ENCODE measurements at places on chromosomes 1 and 21.
A peak's percentile ranks its signal among the peaks of the same experiment; 100 is the strongest.

DNA sequence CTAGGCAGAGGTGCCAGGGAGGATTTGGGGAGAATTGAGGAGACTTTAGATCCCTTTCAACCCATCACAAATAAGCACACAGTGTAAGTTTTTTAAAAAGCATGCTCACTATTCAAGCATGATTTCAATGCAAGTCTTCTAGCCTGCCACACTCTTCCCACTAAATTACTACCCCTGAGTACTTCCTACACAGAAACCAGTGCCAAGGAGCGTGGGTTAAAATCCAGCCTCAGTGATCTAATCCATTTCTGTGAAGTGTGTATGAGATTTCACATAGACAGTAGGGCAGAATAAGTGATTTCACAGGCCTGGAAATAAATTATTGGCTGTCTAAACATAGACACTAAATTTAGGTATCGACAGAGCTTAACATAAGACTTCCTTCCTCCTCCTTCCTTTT, 142.9 kb upstream of the ATP1B1 start:
- no peak for DNase-seq

GRCh38 chr1:153752571-153753195, 22.5 kb upstream of the SLC27A3 start:
- no peak for DNase-seq

DNA sequence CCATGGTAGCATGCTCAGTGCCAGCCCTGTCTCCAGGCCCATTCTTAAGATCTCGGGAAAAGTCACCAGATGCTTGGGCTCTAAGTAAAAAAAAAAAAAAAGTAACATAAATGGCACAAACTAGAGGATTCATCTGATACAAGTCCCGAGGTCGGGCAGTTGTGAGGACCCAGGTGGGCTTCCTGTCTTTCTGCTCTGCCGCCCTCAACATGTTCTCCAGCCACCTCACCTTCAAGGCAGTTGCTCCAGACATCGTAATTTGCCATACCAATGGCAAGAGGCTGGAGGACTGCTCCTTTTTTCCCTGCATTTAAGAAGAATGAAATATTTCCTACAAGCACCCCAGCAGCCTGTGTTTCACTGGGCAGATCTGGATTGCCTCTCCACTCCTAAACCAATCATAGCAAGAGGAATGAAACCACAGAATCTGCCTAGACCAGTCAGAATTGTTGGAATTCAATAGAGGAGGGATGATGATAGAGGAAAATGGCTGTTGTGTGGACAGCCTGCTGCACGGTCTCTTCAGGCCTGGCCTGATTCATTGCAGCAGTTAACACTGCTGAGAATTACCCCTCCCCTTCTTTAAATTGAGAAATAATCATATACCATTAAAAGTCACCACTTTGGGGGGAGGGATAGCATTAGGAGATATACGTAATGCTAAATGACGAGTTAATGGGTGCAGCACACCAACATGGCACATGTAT, 5.4 kb downstream of the HMGN2 start:
- no peak for DNase-seq

- no peak for DNase-seq
Measured at GRCh38 chr21:35905963-35906345, 154.4 kb downstream of the SETD4 start.

GRCh38 chr1:3543076-3544039, 68.0 kb downstream of the MEGF6 start:
- DNase-seq: no peak

DNA sequence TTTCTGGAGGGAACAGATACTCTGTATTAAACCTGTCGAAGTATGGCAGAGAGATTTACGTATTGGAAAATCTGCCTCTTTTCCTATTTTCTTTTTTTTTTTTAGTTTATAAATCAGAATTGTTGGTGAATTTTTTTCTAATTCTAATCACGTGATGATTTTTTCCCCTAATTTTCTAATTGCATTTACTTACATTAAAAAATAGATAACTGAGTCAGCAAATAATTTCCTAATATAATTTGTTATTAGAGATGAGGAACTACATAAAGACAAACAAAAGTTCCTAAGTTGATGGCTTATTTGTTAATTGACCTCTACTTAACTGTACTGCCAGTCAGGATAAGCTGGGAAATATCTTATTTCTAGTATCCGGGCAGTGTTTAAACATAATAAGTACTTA, 34.6 kb downstream of the SNX7 start:
- DNase-seq: no peak

GRCh38 chr1:210663730-210664573, 335.2 kb downstream of the HHAT start:
- peak; percentile 75 for DNase-seq

DNA sequence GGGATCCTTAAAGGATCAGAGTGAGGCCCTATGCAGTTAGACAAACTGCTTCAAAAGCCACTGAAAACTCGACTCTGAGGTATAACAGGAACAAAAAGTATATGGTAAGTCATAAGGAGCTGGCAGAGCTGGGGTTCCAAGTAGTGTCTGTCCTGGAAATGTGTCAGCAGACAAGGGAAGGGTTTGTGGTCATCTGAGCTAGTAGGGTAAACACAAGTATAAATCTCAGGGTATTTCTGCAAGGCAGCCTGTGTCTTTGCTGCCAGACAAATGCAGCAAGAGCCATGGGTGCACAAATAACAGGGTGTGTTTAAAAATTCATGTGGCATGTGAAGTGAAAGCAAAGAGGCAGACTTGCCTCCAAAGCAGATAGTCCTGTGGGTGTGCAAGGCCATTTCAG, 759.0 kb upstream of the ADAMTS5 start:
- DNase-seq: no peak

DNA sequence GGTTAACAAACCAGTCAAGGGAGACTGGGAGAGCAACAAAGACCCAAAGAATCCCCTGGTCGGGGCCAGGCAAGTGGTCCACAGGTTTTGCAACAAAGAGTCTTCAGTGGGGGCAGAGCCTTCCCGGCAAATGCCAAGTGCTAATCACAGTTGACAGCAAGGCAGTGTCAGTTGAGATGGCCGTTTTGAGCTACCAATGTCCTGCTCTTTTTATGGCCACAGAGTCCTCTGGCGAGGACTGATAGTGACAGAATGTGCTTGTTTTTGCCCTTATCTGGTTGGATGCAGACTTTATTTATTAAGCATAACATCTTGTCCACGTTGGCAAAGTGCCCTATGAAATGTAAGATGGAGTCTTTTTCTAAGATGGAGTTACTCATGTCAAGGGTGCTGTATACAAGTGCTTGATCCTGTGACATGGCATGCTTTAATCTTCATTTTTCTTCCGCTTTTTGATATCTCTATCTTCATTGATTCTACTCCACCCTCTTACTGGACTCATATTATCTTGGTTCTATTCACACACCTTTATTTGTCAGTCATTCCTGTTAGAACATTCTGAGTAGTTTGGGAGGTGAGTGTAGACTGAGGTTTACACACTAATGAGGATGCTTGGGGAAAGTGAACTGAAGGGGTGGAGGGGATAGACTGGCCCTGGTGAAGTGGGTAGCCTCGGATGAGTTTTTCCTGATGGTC, 51.8 kb downstream of the KCNK1 start:
- no peak for DNase-seq

GRCh38 chr21:41894922-41895557, 15.9 kb upstream of the PRDM15 start:
- DNase-seq: no peak

DNA sequence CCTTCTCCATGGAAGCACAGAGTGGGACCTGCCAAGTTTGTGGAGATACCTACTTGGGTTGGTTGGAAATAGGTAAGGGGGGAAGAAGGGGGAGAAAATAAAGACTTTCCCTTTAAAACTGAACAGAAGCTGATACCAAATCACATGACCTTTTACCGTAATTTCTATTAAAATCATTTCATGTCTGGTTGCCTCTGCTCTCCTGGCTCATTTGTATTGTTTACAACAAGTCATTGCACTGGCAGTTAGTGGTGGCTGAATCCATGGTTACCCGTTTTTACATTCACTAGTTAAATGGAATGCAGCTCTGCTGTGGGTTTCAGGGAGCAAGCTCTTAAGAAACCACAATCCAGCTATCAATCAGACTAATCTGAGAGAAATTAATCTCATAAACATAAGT, 353.7 kb upstream of the ESRRG start:
- no peak for DNase-seq

DNA sequence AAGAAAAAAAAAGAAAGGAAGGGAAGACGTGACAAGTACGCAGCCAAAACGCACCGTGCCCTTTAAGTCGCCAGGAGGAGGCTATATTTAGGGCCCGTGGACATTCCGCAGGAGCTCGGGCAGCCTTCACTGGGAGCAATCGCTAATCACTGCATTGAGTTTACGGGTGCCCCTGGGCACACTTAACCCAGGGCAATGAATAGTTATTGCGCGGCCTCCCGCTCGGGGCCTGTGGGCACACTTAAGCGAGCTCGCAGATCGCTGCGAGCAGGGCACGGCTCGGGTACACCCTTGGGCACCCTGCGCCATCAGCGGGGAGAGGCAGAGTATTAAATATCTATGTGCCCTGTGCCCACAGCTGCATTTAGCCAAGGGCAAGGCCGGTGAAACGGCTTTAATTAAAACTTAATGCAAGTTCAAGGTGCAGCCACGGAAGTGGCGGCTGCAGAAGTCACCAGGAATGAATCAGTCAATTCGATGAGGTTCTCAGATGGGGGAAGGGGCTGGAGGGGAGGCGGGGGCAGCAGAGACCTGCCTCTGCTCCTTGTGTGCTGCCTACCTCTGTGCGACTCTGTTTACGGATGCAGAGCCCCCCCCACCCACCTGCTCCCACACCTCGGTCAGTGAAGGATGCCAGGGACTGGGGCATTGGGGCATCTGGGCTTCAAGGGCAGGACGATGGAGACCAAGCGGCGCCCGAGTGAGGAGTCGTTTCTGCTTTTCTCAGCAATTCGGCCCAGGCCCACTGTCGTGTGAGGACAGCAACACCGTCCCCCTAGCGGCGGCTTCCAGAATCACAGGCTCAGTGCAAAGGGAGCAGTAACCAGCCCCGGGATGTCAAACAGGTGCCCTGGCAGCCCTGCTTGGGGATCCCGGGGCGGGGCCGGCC, 51.8 kb upstream of the TARDBP start:
- peak; percentile 43 for DNase-seq

GRCh38 chr21:30164796-30165195, 1.8 kb downstream of the CLDN17 start:
- no peak for DNase-seq

All from NCI-H1694 treated with DMSO at 0.1 percent for 48 hours (cell line).